ENCODE measurements at places on chromosomes 13 and 19.

DNA sequence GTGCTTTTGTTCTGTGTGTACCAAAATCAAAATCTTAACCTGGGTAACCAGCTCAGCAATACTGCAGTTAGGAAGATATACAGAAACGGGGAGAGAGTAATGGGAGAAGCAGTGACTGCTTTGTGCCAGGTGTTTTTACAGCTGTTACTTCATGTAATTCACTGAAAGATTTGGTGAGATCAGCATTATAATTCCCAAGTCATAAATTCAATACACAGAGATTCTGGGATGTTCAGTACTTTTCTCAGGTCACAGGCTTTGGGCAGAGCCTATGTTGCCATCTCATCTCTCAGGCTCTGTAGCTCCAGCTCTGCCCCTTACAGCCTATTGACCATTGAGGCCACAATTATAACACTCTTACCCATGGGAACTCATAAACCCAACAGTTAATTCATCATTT, 138.5 kb downstream of the ZAR1L start:
- no peak for DNase-seq

DNA sequence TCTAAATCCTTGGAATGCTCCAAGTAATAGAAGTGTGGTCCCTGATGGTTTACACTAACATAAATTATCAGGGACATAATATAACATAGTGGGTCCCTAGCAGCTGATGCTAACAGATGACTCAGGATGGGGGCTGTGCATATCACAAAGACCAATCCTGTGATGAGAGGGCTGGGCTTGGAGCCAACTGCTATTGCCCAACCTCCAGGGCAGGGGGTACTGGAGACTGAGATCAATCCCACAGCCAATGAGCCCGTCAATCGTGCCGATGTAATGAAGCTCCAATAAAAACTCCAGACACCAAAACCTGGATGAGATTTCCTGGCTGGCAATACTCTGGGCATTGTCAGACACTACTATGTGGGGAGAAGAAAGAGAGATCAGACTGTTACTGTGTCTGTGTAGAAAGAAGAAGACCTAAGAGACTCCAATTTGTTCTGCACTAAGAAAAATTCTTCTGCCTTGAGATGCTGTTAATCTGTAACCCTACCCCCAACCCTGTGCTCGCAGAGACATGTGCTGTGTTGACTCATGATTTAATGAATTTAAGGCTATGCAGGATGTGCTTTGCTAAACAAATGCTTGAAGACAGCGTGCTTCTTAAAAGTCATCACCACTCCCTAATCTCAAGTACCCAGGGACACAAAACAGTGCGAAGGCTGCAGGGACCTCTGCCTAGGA, 33.4 kb downstream of the ABCC4 start:
- DNase-seq = no peak

DNA sequence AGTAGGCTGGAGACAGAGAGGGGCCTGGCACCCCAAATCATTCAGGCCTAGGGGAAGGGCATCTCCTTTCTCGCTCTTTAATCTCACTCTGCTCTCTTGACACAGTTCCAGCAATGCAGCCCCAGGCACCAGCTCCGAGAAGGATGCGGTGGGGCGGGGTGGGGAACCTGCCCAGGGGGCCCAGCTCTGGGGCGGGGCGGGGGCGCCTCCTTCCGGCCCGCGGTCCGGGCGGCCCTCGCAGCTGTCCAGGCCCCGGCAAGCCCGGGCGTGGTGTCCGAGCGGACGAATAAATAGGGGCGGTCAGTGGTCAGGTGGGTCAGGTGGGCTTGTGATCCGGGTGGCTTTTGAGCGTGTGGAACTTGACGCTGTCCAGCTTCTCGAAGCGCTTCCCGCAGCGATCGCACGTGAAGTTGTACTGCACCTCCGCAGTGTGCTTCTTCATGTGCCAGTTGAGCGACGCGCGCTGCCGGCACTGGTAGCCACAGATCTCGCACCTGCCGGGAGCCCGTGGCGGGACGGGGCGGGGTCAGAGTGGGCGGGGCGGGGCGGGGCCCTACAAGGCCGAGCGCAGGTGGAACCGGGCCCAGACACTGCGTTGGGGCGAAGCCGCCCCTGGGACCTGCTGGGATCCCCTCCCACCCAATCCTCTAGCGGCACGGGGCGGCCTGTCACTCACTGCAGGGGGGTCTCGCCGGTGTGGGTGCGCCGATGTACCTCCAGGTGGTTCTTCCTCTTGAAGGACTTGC, 2.7 kb upstream of the ELAVL3 start:
- DNase-seq = no peak

GRCh38 chr13:47796816-47797215, 204.3 kb downstream of the SUCLA2 start:
- no peak for DNase-seq

GRCh38 chr13:110455444-110455843, 106.1 kb downstream of the RAB20 start:
- no peak for DNase-seq

DNA sequence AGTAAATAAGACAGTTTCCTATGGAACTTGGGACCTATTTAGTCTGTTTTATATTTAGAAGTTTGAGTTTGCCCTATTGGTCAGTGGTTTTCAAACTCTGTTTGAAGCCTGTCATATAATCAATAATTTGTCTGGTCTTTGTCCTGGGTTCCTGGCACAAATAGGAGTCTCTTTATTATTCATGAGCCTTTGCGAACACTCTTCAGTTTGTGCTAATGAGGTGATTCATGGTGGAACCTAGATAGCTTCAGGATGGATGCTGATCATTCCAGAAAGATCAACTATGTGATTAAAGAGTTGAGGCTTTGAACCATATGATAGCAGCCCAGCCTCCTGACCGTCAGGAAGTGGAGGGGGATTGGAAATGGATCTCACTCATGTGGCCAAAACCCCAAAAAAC, 10.0 kb upstream of the VWA8 start:
- no peak for DNase-seq
